ENCODE measurements at places on chromosomes 12 and 14.
A peak's percentile ranks its signal among the peaks of the same experiment; 100 is the strongest.

GRCh38 chr12:11593013-11593412, 56.5 kb upstream of the ETV6 start:
- DNase-seq = no peak

DNA sequence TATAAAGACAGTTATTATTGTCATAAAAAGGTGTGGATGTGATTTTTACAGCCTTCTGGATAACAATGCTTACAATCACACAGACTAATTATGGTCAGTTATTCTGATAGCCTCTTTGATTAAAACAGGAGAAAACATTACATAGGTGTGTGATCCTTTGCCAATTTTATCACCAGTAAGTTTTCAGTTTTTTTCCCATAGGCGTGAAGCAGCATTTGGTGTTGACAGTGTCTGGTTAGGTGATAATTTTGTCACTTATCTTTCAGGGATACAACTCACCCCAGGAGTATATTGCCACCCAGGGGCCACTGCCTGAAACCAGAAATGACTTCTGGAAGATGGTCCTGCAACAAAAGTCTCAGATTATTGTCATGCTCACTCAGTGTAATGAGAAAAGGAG, 208.8 kb downstream of the EPS8 start:
- DNase-seq = no peak

- DNase-seq = peak; percentile 61
Measured at GRCh38 chr12:98002887-98003493, 512.4 kb upstream of the TMPO start.

GRCh38 chr14:103561381-103562178, 877 bp downstream of the BAG5 start:
- DNase-seq = peak; percentile 35

- no peak for DNase-seq
Measured at GRCh38 chr14:94267352-94267751, 25.7 kb downstream of the SERPINA10 start.

DNA sequence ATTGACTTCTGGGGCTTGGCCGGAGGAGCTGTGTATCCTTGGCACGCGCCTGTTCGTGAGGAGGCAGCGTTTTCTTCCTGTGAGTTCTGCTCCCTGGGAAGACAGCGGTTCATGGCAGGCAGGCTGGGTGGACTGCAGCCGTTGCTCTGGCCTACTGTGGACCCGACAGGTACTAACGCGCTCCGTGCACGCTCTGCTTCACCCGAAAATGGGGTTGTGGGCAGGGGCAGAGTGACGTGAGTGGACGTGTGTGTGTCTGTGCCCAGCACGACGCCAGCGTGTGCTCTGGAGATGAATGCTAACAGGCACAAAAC, 179.1 kb downstream of the KIF26A start:
- DNase-seq = no peak

GRCh38 chr14:67963545-67963944, 144.0 kb downstream of the RAD51B start:
- DNase-seq = no peak

DNA sequence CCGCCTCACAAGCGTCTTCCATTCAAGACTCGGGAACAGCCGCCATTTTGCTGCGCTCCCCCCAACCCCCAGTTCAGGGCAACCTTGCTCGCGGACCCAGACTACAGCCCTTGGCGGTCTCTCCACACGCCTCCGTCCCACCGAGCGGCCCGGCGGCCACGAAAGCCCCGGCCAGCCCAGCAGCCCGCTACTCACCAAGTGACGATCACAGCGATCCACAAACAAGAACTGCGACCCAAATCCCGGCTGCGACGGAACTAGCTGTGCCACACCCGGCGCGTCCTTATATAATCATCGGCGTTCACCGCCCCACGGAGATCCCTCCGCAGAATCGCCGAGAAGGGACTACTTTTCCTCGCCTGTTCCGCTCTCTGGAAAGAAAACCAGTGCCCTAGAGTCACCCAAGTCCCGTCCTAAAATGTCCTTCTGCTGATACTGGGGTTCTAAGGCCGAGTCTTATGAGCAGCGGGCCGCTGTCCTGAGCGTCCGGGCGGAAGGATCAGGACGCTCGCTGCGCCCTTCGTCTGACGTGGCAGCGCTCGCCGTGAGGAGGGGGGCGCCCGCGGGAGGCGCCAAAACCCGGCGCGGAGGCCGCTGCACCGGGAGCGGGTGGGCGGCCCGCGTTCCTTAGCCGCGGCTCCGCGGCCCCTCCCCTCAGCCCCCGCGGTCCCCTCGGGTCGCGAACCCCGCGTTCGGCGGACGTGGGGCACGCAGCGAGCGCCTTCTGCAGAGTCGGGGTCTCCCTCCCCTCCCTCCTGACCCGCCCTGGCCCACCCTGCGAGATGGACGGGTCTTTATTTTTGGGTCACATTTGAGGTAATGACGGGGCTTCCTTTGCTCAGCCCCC, at the start of gene UBC:
Gene UBC, minus strand, starts transcription at position 259 of the 847 bp plus-strand sequence. CDS start 879 bp downstream, outside the sequence.
- DNase-seq = peak; percentile 99

- no peak for DNase-seq
Measured at GRCh38 chr14:90911121-90911520, 94.9 kb upstream of the TTC7B start.

GRCh38 chr12:54039417-54040147, 6.7 kb downstream of the HOXC5 start:
- DNase-seq = no peak

DNA sequence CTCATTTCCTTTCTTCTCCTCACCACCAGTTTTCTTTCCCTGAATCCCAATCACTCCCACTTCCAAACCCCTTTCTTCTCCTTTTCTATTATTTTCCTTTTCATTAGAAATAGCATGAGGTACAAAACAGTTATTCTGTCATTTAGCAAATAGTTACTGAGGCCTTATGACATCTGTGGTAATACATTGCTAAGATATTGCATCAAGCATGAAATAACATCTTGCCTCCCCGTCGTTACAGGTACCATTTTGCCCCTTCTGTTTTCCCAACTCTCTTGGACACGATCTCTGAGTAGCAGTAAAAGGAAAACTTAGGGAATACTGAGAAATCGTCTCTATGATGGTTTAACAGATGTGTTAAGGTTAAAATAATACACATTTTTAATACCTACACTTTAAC, 175.8 kb upstream of the SOX5 start:
- DNase-seq = no peak

GRCh38 chr12:6567112-6567670, 900 bp downstream of the NOP2 start:
- DNase-seq = no peak

- DNase-seq = no peak
Measured at GRCh38 chr12:69698769-69699540, at the start of gene BEST3. Gene BEST3 (minus strand): TSS chr12:69699303. CDS start chr12:69697798, 1,505 bp downstream.

DNA sequence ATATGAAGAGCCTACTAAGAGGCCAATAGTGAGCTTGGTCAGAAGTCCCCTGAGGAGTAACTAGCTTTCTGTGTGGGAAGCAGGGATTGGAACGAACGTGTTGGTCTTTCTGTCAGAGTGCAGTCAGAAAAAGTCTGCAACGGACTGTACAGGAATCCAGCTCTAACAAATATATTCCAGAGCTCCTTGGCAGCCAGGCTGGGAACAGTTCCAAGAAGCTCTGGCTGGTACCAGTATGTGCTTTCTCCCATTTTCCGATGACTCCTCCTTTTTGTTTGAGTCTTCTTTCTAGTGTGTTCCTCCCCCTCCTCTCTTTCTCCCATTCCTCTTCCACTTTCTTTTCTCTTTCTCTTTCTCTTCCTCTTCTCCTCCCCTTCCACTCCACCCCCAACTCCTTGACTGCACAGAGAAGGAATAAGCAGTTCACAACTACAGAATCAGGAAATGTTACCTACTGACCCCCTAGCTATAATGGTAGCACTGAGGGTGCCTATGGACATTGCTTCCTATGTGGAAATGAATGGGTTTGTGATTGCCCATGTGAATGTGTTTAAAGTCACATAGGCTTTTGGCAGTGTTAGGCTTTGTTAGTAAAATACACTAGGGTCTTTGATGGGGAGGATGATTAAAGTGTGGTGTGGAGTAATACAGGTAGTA, 59.9 kb downstream of the TTLL5 start:
- no peak for DNase-seq

GRCh38 chr14:77554207-77554606, 55.6 kb upstream of the ISM2 start:
- DNase-seq = no peak

DNA sequence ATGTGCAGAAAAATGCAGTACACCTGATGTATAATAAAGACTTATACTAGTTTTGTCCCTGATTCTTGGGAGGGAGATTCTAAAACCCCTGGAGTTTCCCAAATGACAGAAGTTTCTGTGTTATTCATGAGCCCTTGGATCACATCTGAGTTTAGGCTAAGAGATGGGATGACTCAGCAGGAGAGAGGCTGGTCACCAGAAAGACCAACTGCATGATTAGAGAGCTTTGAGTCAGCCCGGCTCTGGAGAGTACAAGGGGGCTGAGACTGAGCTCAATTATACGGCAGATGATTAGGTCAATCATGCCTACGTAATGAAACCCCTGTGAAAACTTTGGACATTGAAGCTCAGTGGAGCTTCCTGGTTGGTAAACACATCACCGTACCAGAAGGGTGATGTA, 174.2 kb downstream of the SSPN start:
- DNase-seq = no peak

GRCh38 chr14:69696633-69697557, 70.0 kb upstream of the SRSF5 start:
- no peak for DNase-seq

DNA sequence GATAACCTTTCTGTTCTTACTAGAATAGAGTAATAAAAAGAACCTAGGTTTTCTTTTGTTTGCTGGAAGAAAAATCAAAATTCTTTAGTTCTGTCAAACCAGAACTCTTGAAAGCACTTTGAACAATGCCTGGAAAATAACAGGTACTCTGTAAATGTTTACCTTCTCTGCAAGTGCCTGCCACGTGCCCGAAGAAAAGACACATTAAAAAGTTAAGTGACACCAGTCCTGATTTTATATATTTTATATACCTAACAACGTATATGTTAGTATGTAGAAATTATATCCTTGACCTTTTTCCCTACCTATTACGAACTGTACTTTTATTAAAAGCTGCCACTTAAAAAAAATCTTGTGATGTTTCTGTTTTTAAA, 976 bp downstream of the THAP2 start:
- no peak for DNase-seq

DNA sequence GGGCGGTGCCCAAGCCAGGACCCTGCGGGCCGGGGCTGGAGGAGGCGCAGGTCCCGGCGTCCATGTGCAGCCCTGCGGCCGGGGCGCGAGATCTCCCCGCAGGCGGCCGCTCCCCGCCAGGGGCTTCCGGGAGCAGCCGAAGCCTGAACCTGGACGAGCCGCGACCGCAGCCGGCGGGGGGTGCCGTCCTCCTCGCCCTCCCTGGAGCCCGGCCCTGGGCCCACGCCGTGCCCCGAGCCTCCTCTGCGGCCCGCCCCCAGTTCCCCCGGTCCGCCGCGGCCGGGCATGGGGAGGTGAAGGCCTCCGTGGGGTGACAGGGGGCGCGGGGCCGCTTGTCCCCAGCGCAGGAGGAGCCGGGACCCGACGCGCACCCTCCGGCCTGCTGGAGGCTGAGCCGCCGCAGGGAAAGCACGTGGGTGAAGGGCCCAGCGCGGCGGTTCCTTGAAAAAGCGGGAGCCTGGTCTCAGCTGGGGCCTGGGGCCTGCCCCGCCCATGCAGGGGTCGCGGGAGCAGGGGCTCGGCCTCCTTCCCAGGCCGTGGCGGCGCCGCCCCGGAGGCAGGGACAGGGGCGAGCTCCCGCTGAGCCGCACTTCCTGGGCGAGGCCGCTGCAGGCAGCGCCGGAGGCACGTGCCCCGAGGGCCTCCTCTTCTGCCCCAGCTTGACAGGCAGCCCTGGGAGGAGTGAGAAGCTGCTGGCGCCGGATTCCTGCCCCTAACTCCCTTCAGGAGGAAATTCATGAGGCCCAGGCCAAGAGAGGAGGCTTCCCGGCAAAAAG, 55.6 kb upstream of the PPP2R5C start:
- peak; percentile 91 for DNase-seq

- DNase-seq = no peak
Measured at GRCh38 chr12:111248236-111249017, 120.5 kb downstream of the PHETA1 start.

GRCh38 chr12:64840119-64840518, 15.7 kb downstream of the TBC1D30 start:
- no peak for DNase-seq

- DNase-seq = no peak
Measured at GRCh38 chr12:130480887-130481286, 143.2 kb downstream of the PIWIL1 start.

DNA sequence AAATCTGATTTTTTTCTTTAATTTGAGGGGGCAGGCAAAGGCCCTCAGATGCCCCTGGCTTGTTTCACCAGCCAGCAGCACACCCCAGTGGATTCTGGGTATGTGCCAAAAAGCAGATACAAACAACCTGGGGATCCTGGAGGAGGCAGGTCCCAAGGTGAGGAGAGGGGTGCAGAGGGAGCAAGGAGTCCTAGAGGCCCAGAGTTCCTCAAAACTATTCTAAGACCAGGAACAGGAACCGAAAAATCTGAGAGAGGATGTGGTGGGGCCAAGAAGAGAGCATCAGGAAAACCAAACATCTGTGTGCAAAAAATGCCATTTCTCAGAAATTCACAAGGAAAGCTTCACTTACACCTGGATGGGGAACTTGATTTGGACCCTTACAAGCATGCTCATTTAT, 8.2 kb downstream of the KCNA5 start:
- no peak for DNase-seq

- DNase-seq = no peak
Measured at GRCh38 chr14:55336162-55336561, 64.9 kb downstream of the FBXO34 start.

DNA sequence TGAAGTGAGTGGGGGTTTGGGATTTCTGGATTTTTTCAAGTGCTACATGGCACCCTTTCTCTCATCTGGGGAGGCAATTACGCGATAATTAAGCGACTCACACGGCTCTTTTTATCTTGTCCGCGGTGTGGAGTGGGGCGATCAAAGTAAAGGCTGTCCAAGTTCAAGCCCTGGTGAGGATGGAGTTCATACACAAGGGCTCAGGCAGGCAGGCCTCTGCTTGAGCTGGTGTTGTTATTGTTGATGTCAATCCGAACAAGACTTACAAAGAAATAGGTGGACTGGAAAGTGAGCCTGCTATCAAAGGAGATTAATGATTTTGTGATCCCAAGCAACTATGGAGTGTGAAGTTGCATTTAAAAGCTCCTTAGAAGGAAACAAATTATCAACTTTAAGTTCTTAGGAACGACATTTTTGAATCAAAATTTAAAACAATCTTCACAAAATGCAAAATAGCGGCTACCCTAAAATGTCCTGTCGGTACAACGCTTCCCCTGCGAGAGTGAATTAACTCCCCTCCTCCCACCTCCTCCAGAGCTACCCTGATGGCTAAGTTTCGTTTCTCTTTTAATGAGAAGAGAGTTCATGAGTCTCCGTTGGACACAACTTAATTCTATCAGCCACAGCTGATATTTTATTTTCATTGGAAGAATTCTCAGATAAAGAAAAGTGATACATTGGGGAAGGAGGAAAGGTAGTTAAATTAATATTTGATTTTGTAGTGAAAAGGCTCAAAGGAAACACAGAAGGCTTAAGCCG, 5.9 kb downstream of the FOXA1 start:
- no peak for DNase-seq

- DNase-seq = no peak
Measured at GRCh38 chr12:100503228-100503628, 29.6 kb downstream of the NR1H4 start.

DNA sequence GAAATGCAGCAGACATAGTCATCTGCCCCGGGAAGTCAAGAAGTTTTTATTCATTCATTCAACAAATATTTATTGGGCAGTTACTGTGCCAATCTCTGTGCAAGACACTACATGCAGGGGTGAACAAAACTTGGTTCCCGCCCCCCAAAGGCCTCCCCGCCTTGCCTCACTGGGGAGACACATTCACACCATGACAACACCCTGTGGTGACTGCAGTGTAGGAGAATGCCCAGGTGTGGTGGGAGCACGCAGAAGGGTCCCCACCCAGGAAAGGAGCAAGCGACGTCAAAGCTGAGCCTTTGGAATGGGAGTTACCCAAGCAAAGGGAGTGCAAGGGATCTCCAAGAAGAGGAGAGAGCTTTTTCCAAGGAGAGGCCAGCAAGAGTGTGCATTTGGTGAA, 1.6 kb upstream of the AQP6 start:
- no peak for DNase-seq

All from lower leg skin (tissue), 4 donors.